ENCODE measurements at places on chromosomes 1 and 21.

DNA sequence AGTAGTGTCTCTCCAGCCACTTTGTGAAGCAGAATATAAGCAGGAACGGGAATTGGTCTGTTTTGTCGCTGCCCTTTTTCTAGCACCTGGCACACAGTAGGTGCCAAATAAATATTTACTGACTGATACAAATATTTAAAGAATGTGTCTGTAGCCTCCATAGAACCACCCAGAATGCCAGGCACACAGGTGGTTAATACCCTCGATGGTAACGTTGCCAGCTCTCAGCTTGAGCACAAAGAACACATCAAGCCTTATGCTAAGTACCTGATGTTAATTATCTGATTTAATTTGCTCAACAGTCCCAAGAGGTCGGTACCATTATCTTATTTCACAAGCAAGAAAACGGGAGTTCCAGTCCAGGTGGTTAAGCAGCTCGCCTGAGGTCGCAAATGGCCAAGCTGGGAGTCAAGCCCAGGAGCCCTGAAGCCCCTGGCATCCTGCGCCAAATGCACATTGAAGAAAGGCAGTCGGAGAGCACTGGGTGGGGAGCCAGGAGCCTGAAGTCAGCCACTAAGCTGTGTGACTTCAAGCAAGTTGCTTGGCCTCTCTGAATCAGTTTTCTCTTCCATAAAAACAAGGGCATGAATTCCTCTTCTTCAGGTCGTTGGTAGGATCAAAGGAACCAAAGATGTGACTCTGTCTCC is 26.4 kb downstream of the HSPG2 start:
- DNase-seq, result no peak

GRCh38 chr1:166073489-166073888 is 93.3 kb downstream of the FAM78B start:
- no peak for DNase-seq

DNA sequence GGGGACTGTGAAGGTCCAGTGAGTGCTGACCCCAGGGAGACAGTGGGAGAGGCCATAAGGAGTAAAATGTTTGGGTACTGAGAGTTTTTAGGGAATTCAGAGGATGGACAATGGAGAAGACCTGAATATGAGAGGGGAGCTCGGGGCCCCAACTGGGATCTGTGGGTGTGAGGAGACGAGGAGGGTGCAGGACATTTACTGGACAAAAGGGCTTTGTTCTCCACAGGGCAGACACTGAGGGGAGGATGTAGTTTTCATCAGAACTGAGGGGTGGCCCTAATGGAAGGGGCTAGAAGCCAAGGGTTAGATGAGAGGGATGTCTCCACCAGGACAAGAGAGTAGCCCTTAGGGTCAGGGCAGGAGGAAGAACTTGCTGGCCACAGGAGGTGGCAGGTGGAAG is 30.0 kb downstream of the TMCC2 start:
- DNase-seq, result no peak

DNA sequence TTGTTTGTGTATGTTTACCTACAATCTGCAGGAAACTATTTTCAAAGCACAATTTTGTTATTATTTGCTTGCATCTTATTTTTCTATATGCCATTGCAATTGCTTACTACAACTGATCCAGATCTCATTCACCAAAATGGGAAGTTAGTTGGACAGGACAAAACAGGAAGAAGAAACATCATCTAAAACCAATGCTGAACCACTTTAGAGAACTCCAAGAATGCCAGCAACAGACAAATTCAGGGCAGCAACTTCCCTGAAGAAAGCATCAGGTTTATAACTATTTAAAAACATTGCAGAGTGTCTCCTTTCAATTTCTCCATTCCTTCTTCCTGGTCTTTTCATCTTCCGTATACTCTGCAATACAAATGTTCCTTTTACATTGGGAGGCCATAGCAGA is 82.4 kb upstream of the SMYD2 start:
- DNase-seq, result no peak

- DNase-seq, result no peak
These were observed at the start of gene ESPN for GRCh38 chr1:6424619-6425593. TSS of gene ESPN (plus strand) at chr1:6424776. CDS start at chr1:6424956, 180 bp downstream.

DNA sequence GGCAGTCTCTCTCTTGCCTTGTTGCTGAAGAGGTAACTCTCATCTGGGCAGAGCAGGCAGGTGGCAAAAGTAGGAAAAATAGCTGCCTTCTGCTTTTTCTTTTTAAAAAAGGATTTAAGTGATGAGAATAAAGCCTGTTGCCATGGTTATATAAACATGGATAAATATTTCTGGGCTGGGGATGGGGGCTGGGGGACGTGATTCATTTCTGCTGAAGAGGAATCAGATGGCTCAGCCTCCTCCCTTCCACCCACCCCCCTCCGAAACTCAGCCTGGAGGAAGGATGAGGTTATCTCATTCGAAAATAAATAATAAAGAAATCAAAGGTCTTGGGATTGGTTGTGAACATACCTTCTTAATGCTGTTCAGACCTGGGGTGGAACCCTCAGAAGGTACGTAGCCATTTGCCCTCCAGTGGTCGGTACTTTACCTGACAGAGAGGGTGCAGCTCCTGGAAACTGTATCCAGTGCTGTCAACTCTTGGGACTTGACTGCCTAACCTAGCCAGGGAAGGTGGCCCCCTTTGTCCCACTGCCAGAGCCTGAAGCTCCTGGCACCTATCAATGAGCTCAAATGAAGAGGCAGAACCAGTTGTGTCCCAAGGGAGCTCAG is 3.8 kb upstream of the INKA2 start:
- no peak for DNase-seq

- DNase-seq, result peak; percentile 53
These were observed 6.7 kb upstream of the LGALS8 start for GRCh38 chr1:236516929-236517704.

GRCh38 chr1:150061632-150062101 is 5.9 kb upstream of the VPS45 start:
- peak; percentile 73 for DNase-seq

DNA sequence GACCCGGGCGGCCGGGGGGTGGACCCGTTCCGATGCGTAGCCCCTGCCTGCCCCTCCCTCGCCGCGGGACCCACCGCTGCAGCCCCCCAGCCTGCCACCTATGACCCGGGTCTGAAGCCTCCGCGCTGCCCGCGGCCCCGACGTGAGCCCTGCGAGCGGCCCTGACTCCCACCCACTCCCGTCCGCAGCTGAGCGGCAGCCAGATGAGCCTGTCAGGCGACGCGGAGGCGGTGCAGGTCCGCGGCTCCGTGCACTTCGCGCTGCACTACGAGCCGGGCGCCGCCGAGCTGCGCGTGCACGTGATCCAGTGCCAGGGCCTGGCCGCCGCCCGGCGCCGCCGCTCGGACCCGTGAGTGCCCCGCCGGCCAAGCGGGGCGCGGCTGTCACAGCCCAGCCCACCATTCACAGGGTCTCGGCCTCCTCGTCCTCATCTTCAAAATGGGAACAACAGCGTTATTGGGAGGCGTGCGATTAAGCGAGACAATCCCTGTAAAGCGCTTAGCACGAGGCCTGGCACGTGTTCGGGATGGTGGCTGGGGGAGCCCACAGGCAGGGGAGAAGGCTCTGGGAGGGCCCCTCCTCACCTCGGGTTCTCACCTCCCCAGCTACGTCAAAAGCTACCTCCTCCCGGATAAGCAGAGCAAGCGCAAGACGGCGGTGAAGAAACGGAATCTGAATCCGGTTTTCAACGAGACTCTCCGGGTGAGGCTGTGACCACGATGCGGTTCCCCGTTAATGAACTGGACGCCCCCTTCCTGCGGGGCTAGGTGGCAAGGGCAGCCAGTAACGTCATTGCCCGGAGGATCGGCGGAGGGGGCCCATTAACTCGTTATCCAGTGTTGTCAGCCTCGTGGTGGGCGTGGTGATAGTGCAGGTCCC is 8.2 kb downstream of the SYTL1 start:
- no peak for DNase-seq

GRCh38 chr1:19038096-19038495 is 81.6 kb upstream of the IFFO2 start:
- no peak for DNase-seq
